Cortex of kidney (tissue), 1 donor: ENCODE measurements at places on chromosomes 3 and 15.

GRCh38 chr3:135176881-135177280 lies 381.8 kb downstream of the EPHB1 start:
- no peak for DNase-seq

- DNase-seq = no peak
These were observed 49.7 kb downstream of the PDE8A start for GRCh38 chr15:85031086-85031943.

- DNase-seq = no peak
These were observed 506.2 kb upstream of the IL12A start for GRCh38 chr3:159482241-159482993.

- DNase-seq = no peak
These were observed at the start of gene LRRC31 for GRCh38 chr3:169869484-169870220. LRRC31 (minus strand) TSS chr3:169869935; CDS start chr3:169869807, 128 bp downstream.

GRCh38 chr15:71080166-71080565 lies 35.1 kb upstream of the THSD4 start:
- no peak for DNase-seq

- DNase-seq = no peak
These were observed 569.3 kb downstream of the NAALADL2 start for GRCh38 chr3:175428466-175428865.

- no peak for DNase-seq
These were observed 11.2 kb upstream of the SUMF1 start for GRCh38 chr3:4478261-4478660.

- no peak for DNase-seq
These were observed 291.2 kb upstream of the KCNMB2 start for GRCh38 chr3:178244733-178245709.

DNA sequence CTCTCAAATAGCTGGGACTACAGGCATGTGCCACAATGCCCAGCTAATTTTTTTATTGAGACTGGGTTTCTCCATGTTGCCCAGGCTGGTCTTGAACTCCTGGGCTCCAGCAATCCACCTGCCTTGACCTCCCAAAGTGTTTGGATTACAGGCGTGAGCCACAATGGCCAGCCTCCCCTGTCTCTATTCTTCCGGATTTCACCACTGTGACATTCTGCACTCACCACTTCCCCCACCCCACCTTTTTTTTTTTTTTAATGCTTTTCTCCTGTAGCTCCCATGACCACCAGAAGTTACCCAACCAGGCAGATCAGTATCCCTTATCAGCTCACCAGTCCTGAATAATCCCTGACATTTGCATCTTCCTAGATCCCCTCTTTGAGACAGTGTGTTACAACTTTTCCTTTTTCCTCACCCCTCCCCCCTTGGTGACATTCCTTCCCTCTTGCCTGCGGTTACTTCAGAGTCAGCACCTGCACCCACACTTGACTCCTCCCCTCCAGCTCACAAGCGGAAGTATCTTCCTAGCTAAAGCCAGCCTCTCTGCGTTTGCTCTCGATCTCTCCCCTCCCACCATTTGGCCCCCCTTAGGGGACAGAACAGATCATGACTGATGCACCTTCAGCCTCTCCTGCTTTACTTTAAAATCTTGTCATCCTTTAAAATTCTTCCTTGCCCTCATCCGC lies 13.5 kb upstream of the ZNF592 start:
- no peak for DNase-seq

DNA sequence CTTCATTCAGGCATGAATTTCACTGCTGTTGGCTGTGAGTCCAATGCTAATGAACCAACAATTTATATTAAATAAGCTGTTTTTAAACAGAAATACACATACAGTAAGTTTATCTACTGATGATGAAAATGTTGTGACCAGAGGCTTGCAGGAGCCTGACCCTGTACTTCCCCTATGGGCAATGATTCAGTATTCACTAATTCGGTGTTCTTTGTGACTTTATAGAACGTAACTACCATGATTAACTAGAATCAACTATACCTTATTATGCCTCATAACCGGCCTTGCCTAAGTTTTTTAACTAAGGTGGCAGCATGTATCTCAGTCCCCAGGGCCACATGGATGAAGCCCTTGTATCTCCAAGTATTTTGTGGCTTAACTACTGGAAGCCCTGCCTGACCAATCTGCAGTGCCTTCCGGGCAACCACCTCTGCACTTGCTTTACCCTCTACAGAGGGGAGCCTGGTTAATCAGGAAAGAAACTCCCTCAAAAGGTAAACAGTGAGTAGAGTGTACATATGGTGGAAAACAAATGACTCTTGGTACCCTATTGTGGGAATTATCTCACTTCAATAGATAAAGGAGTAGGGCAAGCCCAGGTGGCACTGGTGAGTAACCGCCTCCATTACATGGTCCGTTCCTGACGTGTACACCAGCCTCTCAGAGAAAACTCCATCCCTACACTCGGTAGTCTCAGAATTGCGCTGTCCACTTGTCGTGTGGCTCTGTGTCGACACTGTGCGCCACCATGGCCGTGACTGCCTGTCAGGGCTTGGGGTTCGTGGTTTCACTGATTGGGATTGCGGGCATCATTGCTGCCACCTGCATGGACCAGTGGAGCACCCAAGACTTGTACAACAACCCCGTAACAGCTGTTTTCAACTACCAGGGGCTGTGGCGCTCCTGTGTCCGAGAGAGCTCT lies 11.6 kb upstream of the CLDN18 start:
- DNase-seq = no peak

DNA sequence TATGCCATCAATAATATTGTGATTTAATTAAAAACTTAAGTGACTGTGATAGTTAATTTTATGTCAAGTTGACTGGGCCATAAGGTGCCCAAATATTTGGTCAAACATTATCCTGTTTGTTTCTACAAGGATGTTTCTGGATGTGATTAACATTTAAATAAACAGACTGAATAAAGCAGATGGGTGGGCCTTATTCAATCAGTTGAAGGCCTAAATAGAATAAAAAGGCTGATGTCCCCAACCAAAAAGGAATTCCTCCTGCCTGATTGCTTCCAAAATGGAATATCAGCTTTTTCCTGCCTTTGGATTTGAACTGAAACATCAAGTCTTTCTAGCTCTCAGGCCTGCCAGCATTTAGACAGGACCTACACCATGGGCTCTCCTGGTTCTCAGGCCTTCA lies 961.7 kb downstream of the NTRK3 start:
- DNase-seq = no peak

DNA sequence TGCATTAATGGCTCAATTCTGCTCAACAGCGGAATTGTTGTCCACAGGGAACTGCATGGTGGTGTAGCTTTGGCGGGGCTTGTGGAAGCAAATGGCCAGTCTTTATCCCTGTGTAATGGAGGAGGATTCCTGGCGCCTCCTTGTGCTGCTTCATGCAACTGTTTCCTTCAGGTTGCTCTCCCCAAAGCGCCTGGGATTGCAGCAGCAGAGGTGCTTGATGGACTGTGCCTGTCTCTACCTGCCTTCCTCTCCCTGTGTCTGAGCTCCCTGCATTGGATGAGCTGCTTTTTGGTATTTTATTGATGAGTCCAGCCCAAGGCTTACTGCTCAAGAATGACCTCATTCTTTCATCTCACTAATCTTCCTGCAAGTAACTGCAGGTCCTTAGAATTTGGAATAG lies 72.9 kb upstream of the NDN start:
- DNase-seq = no peak

GRCh38 chr3:150407808-150408220 lies 284 bp upstream of the TSC22D2 start:
- no peak for DNase-seq

DNA sequence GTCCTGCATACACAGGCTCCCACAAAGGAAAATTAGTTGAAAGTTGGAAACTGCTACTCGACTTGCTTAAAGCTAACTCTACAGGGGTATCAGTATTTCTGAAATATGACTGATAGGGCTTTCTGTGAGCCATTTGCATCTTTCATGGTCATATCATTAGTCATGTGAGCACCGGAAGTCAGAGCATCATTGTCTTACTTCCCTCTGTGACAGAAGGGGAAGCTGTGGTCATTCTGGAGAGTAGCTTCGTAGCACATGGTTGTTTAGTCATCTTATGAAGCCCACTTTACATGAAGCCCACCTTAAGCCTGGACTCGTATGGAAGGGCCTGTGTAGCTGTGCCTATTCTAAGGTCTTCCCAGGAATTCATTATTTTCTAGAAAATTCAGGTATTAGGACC lies 69.0 kb downstream of the COL6A5 start:
- no peak for DNase-seq

- no peak for DNase-seq
These were observed 14.3 kb downstream of the CXCR6 start for GRCh38 chr3:45957586-45957985.

DNA sequence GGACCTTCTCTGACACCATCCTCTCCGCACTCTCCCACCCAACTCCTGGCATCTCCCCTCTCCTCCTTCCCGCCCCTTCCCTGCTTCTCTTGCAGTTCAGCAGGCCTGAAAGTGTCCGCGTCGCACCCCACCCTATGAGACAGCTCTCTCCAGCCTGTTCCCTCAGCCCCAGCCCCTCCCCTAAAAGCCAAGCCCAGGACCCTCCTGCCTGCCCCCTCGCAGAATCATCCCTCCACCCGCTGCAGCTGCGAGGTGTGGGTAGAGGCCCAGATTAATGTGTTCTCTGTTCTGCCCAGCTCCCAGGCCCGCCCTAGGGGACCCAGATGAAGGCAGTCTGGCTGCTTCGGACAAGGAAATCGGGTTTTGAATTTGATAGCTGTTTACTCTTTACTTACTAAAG lies 410 bp downstream of the PRR23E start:
- DNase-seq = no peak

DNA sequence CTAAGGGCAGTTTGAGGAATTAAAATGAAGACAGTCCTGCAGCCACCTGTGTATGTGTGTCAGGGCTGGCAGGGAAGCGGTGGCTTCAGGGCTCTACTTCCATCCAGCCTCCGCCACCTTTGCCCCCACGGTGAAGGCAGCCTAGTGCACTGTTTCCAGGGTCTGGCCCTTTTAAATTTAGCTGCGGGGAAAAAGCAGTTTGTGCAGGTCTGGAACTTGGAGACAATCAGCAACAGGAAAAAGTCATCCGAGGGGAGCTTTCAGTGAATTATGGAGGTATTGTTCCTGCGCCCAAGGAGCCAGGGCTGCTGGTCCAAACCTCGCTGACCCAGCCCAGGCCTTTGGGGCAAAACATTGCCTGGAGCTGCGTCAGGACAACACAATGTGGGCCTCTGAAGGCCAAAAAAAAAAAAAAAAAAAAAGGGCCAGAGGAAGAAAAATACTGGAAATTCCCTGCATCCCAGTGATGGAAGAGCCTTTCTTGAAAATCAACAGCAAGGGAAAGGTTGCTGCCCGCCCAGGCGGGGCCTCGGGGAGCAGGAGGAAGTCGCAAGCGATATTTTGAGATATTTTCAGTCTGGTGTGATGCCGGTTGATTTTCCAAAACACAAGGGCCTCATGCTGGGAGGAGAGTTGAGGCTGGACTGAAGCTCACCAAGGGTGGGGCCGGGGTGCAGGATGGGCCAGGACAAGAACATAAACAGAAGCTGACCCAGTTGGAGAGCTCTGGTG lies 25.5 kb upstream of the FGD5 start:
- no peak for DNase-seq

DNA sequence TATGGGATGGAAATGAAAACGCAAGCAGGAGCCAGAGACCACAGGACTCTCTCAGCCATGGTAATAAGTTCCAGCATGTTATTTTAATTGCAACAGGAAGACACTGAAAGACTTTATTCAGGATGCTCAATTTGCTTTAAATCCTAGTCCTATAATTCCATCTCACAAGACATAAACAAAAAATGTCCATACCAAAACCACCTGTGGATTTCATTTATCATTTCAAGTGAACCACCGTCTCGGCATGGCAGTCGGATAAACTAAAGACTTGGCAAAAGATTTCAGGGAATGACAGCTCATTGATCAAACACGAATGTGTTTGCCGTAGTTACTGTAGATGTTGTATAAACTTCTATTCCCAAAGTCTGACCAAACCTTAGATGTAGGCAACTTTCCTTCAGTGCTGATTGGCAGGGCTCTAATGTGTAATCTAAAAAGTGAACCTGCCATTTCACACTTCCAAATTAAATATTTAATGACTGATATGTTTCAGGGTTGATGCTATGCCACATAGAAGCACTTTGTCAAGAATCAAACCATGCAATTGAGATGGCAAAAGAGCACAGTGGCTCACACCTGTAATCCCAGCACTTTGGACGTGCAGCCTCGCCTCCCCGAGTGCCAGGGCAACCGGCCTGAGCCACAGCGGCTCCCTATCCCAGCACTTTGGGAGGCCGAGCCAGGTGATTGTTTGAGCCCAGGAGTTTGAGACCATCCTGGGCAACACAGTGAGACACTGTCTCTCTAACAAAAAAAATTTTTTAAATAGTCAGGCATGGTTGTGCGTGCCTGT lies 331.7 kb downstream of the MAGI1 start:
- no peak for DNase-seq

- no peak for DNase-seq
These were observed 7.1 kb downstream of the CPLX3 start for GRCh38 chr15:74833376-74834107.

DNA sequence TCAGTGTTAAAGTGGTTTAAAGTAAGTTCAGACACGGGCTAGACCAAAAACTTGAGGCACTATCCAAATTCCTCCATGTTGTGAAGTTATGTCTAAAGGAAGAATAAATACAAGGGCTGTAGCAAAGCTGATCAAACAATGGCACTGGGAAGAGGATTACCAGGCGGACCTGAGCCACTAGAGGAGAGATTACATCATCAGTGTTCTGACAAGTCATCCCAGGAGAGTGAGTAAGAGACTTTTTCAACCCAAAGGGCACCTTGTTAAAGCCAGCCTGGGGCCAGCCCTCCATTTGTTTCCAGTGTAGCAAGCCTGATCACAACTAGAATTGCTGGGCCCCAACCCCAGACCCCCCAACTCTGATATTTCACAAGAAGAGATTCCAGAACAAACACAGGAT lies 166.9 kb downstream of the DCLK3 start:
- DNase-seq = no peak

- DNase-seq = no peak
These were observed 248.8 kb downstream of the PCCB start for GRCh38 chr3:136498919-136499447.

GRCh38 chr3:114122027-114122709 lies 56.7 kb downstream of the DRD3 start:
- no peak for DNase-seq

- no peak for DNase-seq
These were observed 14.0 kb upstream of the GPR156 start for GRCh38 chr3:120298996-120299395.

DNA sequence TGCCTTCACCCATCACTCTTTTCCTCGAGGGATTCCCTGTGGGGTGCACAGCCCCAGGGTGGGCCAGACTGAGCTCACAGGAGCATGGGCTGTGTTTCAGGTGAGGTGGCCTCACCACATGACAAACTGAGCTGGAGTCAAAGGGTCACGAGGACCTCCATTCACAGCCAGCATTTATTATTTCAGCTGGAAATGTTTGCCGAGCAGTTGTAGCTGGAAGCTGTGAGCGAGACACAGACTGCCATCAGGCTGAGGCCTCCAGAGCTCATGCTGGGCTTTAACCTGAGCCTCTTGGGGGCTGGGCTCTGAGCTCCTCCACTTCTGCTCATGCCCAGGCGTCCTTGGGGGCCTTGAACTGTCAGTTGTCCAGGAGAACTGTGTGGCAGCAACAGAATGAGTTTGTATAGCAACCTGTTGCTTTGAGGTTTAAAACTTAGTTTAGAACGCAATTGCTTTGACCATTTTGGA lies 57.5 kb downstream of the FLNB start:
- DNase-seq = no peak

GRCh38 chr3:52493232-52494017 lies 1.7 kb upstream of the STAB1 start:
- no peak for DNase-seq
